ENCODE measurements at places on chromosomes 4 and X.

DNA sequence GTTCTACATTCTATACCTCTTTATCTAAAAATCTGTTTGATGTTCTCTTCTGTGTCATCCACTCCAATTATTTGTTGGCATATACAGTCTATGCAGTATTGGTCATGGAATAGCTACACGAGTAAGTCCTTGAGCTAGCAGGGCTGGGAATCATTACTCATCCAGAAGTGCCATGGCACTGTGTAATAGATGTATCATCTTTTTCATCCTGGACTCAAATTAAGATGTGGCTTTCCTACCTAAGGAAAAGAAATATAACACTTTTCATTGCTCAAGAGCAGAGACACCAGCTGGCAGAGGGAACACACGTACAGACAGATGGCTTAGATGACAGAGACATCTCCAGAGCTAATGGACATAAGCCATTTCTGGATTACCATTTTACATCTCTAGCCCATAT, 159.8 kb downstream of the FAM13A start:
- DNase-seq = no peak

GRCh38 chrX:24110069-24110468, 39.5 kb upstream of the ZFX start:
- no peak for DNase-seq

DNA sequence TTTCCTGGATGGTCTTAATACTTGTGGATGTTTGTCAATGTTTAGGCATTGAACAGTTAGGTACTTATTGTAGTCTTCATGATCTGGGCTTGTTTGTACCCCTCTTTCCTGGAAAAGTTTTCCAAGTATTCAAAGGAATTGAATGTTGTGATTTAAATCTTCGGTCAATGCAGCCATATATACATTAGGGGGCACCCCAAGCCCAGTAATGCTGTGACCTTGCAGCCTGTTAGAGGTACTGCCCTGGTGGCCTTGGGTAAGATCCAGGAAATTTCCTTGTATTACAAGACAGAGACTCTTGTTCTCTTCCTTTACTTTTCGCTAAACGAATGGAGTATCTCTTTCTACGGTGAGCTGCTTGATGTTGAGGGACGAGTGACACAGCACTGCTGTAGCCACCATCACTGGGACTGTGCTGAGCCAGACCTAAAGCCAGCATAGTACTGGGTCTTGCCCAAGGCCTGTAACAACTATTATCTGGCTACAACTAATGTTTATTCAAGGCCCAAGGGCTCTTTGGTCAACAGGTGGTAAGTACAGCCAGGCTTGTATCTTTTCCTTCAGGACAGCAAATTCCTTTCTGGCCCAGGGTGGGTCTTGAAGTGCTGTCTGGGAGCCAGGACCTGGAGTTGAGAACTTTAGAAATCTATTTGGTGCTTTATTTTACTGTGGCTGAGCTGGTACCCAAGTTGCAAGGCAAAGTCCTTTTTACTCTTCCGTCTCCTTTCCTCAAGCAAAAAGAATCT, 118.3 kb upstream of the ATOH1 start:
- DNase-seq = no peak

GRCh38 chrX:78314561-78314960, 12.8 kb downstream of the CYSLTR1 start:
- DNase-seq = no peak

- no peak for DNase-seq
Observed at GRCh38 chr4:6941796-6942195, 32.2 kb downstream of the TBC1D14 start.

DNA sequence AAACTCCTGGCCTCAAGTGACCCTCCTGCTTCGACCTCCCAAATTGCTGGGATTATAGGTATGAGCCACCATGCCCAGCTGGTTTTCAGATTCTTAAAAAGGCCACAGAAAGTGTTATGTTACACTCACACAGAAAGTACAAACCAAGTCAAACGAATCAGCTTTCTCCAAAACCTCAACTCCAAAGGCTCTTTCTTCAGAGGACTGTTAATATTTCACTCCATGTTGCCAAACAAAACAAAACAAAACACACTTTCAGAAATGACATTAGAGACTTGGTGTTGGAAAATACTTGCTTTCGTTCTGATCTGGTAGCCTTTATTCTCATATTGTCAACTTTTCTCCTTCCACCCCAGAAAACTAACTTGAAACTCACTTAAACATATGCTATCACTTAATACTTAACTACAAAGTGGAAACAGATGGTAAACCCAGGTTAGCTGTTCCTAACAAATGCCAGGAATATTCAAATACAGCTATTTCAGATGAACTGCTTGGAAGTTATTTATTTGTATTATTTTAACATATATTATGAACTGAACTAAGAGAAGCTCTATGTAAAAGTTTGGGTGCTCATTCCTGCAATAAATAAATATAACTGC, 34.7 kb downstream of the RLIM start:
- no peak for DNase-seq

DNA sequence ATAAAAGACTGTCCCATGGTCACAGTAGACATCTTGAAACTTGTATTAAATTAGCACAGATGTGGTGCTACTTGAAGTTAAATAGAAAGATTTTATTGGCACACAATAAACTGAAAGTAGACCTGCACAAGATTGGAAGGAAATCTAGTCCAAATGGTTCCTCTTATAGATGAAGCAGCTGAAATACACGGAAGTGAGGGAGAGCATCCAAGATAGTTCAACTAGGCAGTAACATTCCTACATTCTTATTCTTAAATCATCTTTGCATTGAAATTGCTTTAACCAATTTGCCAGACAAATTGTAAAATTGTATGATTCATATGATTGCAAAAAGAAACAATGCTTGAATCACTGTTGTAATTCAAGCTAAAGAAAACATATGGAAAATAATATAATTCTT, 87.6 kb upstream of the VCX3B start:
- no peak for DNase-seq

- DNase-seq = no peak
Observed at GRCh38 chrX:140933874-140934655, 68.3 kb upstream of the SPANXB1 start.

DNA sequence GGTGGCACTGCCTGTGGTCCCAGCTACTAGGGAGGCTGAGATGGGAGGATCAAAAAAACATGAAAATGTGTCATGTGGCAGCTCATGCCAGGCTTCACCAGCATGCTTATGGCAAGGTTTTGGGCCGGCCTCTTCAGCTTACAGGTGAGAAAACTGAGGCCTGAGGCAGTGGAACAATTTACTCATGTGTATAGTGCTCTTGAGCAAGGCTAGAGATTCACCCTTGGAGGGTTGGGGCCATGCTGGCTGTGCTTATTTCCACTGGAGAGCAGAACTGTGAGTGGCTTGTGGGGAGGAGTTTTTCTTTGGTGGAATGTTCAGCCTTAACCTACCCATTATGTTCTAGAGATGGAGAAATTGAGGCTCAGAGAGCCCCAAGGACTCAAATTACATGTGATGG, 31.8 kb downstream of the NSD2 start:
- DNase-seq = no peak

GRCh38 chr4:82753725-82754410, 44.7 kb downstream of the SCD5 start:
- DNase-seq = no peak

GRCh38 chr4:124409044-124409443, 303.5 kb downstream of the ANKRD50 start:
- DNase-seq = no peak

DNA sequence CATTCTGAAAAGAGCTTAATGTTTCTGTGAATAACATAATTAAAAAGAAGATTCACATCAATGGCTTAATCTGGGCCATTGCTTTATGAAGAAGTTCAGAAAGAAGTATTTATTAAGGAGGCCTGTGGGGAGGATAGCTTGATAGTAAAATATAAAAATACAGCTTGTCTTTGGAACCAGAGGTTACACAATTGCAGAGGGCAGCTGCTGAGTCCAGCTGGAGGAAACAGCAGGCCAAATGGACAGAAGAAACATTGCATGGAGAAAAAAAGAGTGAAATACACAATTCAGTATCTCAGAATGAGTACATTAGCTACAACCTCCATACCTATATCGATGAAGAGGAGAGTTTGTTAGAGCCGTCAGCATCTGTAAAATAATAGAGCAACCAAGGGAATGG, 148.0 kb upstream of the NPY2R start:
- no peak for DNase-seq

DNA sequence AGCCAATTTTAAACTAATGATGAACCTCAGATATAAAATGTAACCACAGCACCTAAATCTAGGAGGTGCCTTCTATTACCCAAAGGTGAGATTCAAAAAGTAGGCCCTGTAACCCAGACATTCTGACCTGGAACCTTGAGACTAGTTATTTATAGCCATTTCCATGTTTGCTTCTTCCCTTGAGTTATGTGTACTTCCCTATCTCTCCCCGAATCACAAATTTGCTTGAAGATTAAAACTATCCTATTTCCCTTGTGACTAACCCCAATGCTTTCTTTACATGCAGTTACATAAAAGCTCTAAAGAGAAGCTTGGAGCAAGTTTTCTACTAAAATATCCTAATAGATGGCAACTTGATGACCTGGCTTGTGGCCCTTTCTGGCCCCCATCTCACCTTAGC, 32.6 kb upstream of the S100G start:
- no peak for DNase-seq

DNA sequence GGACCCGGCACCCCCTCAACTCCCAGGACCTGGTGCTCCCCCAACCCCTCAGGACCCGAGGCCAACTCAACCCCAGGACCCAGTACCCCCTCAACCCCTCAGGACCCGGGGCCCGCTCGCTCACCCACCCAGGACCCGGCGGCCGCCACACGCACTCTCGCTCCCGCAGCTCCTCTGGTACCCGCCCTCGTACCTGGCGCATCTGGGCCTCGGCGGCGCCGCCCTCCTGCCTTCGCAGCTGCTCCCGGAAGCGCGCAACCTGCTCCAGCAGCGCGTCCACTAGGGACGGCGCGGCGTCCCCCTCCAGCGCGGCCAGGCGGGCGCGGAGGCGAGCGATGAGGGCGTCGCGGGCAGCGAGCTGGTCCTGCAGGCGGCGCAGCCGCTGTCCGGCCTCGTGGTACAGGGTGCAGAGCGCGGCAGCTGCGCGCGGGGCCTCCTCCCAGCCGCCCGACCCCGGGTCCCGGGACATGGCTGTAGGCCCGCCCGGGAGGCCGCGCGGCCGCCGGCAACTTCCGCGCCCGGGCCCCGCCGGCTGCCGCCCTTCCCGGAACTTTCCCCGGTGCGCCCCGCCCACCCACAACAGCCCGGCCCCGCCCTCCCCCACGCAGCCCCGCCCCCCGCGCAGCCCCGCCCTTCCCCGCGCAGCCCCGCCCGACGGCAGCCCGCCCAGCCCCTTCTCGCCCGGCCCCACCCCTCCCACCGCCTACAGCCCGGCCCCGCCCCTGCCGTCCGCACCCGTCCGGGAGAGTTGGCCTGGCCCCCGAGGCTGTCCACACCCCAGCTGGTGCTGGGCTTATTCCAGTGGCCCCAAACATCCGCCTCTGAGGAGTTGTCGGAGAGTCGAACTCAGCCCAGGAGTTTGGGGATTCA, at the start of gene TNIP2:
TSS of gene TNIP2 (minus strand) at position 516 of the 870 bp plus-strand sequence. CDS start at position 469, 47 bp downstream.
- DNase-seq = peak; percentile 63

DNA sequence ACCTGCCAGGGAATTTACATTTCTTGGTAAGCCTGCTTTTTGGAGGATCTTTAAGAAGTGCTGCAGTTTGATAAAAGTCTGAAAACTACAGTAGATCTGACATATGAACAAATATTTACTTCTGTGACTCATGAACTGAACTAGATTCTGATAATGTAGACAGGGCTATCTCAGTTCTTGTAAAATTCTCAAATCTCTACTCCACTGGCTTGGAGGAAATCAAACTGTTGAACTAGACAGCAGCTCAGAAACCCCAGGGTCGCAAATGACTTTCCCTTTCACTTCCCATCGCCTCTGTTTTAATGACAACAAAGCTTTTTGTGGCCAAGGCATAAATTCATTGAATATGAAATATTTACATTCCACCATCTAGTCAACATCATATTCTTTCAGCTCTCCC, 15.4 kb upstream of the OCIAD1 start:
- DNase-seq = no peak

DNA sequence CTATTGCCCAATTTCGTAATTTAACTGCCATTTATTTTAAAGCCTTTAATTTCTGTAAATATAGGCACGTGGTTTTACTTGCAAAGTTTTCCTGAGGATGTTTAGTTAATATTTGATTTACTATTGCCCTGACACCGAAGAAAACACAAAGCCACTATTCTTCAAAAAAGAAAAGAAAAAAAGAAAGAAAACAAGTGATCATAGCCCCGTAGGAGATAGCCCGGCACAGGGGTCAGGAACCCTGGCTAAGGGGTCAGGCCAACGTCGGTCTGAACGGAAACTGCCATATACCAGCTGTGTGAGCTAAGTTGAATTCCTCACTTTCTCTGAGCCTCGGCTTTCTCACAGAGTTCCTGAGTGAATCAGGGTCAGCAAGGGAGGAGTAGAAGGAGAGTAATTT, 17.7 kb upstream of the LAMP2 start:
- no peak for DNase-seq

DNA sequence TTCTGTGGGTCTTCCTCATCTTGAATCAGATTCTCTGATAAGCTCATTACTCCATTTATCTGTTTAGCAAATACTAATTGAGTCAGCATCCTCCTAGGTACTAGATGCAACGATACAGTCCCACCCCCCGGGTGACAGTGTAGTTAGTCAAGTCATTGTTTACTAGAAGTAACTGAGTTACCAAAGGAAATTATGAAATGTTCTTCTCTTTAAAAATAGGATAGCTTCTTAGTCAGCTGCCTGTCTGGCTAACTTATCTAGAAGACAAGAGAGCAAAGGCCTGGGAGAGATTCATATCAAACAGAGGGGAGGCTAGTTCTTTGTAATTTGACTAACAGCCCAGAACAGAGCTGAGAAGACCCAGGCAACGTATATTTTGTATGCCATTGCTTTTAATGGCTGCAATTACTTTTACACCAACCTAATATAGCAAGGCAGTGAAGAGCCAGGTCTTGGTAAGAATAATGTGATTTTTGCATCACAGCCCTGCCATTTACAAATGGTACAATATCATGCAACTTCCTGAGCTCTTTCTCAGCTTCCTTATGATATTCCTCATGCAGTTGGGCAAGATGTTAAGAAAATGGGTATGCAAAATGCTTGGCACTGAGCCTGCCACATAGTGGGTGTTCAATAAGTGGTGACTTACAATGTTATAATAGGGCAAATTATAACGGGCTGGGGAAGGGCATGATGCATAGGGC, 149.9 kb downstream of the CHIC2 start:
- no peak for DNase-seq

GRCh38 chr4:4560642-4561041, 18.8 kb upstream of the STX18 start:
- no peak for DNase-seq

GRCh38 chr4:55169352-55169961, 44.1 kb upstream of the KDR start:
- no peak for DNase-seq
